Stimulated activated CD4-positive, alpha-beta T cell treated with anti-CD3 and anti-CD28 coated beads, Interleukin-12 subunit alpha, Interleukin-12 subunit beta, amount 100 ng/mL, for 48 hours (primary cell): ENCODE measurements at places on chromosomes 13 and 19.

DNA sequence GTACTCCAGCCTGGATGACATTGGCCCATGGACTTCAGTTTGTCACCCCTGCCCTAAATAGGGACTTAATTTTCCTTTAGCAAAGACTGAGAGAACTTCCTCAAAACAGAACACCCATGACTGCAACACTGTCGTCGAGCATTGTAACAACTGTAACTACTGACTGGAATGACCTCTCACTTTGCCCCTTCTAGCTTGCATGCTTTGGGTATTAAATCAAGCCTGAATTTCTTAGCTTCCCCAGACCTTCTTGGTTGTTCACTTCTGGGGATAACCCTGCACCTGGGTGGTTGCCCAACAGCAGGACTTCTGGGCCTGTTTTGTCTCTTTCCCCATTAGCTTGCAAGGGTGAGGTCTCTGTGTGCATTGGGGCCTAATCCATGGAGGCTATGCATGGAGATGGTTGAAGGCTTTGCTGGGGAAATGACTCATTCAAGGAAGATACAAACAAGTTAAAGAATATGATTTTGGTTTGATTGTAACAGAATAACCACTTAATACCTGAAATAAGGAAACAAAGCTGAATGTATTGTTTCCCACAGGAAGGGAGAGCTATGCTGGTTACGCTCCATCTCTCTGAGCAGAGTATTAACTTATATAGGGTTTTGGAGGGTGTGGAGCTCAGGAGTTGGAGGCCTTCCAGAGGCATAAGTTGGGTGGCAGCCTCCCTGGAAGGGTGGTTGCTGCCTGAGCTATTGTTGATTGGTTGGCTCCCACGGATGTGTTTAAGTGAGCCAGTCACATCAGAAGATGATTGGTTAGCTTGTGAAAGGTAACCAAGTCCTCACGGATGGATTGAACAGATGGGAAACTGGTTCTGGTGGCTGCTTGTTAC lies 34.7 kb upstream of the UBAC2 start:
- DNase-seq, result no peak

DNA sequence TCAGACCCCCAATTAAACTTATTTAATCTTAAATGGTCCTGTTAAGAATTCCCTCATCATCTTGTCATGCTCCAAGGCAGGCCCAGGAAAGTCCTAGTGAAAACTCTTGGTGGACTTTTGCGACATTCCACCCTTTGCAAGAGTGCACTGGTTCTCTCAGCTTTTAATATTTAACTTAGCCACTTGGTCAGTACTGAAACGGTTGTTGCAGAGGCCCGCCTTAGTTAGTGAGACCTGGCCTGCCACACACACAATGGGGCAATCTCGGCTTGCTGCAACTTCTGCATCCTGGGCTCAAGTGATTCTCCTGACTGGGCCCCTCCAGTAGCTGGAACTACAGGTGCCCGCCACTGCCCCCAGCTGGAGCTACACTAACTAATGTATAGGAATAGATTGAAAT lies 1366.0 kb downstream of the UQCRFS1 start:
- DNase-seq, result no peak

DNA sequence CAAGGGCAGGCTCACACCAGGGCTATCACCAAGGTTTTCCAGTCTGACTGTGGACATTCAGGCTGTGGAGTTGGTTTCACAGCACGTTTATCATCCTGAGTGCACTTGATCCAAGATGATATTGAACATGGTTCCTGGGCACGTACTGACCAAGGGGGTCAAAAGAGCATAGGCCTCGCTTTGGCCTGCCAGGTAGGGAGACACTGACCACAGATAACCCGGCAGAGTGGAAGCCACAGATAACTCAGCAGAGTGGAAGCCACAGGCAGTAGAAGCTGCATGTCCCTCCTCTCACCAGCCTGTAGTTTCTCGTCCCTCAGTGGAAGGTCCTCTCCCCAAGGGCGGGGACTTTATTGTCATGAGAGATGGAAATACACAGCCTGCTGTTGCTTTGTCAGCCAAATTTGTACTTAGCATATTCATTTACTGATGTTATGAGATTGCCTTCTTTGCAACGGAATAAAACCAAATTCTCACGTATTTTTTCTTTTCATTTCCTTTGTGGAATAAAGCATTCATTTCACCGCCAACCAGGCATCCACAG lies 8.8 kb upstream of the KRTDAP start:
- no peak for DNase-seq

- peak; percentile 86 for DNase-seq
Measured at GRCh38 chr19:23395041-23395721, at the start of gene ZNF91. Gene ZNF91 (minus strand): TSS chr19:23395471. CDS start chr19:23395354, 117 bp downstream.

DNA sequence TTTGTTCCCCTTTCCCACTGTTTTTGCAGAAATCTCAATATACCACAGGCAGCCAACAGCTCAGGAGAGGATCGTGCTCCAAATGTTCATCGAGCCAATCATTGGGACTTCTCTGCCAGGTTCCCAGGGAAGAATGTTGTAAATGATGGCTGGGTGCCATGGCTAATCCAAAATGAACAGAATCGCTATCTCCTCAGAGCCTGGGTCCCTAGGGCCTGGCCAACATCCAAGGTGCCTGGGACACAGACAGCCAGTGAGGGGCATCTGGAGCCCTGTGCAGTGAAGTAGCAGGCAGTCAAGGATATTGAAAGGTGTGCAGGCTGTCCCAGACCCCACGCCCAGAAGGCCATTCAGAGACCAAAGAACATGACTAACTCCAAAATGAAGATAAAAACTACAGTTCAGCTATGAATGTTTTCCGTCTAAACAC lies 37.8 kb downstream of the BRD4 start:
- no peak for DNase-seq

GRCh38 chr19:13127051-13127450 lies 9.0 kb downstream of the NACC1 start:
- no peak for DNase-seq

DNA sequence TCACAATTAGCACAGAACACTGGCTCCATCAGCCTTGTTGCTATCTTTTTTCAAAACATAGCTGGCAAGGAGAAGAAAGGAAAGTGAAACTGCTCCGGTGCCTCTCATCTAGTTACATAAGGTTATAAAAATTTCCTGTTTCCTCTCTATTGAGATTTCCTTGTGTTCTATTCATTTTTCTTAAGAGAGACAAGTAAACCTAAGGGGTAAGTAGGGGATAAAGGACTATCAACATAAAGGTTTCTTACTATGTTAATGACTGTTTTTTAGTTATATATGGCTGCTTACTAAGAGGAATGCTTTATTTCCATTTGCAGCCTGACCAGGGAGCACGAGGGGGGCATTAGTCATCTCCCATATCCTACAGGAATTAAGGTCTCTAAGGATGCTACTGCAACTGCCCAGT lies 73.2 kb upstream of the MLNR start:
- DNase-seq, result no peak

DNA sequence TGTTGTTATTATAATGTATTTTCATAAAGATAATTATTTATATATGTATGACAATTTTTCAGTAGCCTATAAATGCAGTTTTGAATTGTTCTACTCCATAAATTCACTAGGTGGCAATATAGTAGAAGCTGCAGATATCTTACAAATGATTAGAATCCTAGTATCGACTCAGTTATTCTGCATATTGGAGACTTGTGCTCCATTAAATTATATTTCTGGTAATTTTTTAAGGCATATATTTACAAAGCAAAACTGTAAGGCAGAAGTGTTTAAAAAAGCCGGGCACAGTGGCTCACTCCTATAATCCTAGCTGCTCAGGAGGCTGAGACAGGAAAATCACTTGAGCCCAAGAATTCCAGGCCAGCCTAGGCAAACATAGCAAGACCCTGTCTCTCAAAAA lies 58.7 kb downstream of the DPY19L3 start:
- DNase-seq, result no peak

DNA sequence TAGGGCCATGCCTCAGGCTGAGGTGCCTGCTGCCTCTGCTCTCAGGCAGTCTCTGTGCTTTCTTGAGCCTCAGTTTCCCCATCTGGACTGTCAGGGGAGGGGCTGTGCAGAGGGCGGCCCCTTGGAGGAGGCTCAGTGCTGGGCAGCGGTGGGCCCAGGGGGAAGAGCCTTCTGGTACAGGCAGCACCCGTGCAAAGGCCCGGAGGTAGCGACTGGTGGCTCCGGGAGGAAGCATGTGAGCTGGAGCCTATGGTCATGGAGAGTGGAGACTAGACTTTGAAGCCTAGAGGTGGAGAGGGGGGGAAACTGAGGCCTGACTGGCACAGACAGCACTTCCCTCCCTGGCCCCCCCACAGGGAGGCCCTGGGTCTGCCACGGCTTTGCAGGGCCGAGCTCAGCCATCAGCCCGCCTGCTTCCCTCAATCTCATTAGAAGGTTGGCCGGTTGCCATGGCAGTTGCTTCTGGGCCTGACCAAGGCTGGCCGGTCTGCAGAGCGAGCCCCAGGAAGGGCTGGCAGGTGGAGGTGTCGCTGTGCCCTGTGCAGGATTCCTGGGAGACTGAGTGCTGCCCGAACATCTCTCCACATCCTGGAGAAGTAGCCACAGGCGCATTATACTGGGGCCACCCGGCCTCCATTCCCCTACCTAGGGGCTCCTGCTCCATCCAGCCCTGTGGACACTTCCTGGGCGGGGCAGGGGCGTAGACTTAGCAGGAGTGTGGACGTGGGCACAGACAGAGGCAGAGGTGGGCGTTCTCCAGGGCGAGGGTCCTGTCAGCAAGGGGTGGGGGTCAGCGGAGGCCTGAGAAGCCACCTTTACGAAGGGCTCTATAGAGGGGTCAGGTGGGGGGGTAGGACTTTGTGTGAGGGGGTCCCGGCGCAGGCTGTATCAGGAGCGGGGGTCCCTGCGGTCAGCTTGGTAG lies 53.2 kb downstream of the CRTC1 start:
- no peak for DNase-seq

DNA sequence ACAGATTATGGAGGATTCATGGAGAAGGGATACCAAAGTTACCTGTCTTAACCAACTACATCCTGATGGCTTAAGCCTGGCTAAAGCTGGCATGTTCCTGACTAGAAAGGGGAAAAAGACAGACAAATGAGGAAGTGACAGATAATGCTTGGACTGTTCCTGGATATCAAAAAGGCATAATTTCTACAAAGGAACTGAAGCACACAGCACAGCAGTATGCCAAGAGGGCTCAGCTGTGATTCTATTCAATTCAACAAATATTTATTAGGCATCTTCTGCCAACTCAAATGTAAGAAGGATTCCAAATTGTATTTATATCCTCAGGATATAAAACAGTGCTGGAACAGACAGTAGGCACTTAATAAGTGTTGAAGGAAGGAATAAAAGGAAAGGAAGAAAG lies 59.5 kb downstream of the KLF12 start:
- DNase-seq, result no peak

DNA sequence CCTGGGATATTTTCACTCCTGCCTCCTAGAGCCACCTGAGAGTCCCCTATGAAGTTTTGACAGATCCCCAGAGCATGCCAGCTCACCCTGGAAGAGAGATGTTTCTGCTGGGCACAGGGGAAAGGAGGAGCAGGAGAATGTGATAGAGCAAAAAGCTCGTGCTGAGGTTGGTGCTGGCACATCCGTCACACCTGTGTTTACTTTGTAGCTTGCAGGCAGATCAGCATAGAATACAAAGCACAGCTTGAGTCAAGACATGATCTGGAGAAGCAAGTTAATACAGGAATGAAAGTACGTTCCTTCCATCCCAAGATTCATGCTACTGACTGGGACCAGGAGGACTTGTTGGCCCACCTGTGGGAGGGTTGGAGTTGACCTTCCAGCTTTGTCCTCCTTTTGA lies 46.1 kb downstream of the HSPH1 start:
- no peak for DNase-seq

GRCh38 chr19:6718741-6719539 lies 1.5 kb downstream of the C3 start:
- peak; percentile 34 for DNase-seq

- DNase-seq, result no peak
Measured at GRCh38 chr19:3693025-3693925, 7.0 kb downstream of the PIP5K1C start.

- DNase-seq, result no peak
Measured at GRCh38 chr13:26377038-26377437, 123.1 kb downstream of the CDK8 start.

- DNase-seq, result no peak
Measured at GRCh38 chr19:23394511-23394910, 760 bp downstream of the ZNF91 start.

GRCh38 chr13:101465877-101466276 lies 13.4 kb downstream of the ITGBL1 start:
- DNase-seq, result no peak

DNA sequence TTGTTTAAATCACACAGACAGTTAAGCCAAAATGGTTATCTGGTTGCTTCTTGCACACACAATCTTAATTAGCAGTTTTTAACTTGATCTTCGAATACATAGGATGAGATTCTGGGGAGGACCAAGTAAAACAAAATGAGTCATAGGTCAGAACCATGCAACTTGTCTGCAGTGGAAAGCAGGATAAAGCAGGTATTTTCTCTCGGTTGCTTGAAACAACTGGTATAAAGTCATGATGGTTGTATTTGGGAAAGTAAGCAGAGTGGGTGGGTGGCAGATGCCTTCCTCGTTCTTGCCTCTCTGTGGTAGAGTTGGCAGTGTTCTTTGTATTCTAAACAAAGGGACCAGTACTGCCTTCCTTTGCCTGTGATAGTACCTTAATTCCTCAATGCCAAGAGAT lies 167.0 kb downstream of the COG6 start:
- no peak for DNase-seq

GRCh38 chr19:995051-995827 lies 5.0 kb upstream of the GRIN3B start:
- no peak for DNase-seq
